Stimulated activated naive CD4-positive, alpha-beta T cell treated with Interleukin-2 at 50 U/mL for 16 hours (primary cell): ENCODE measurements at places on chromosomes 12 and 14.

GRCh38 chr12:43914923-43915468 is 79.1 kb downstream of the TMEM117 start:
- no peak for DNase-seq

DNA sequence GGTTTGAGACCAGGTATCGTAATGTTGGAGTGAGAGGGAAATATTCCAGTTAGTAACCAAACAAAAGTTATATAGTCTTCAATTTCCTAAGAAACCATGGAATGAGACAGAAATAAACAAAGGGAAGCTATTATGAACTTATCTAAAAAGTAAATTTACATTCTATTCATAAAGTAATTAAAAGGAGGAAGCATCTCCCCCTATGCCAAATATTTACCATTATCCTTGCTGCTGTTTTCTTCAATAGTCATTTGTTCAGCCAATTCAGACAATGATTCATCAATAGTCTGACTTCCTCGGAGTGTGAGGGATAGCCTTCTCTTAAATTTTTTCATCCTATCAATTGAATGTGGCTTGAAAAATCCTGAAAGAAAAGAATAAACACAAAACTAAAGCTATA is 65.7 kb downstream of the CDK17 start:
- no peak for DNase-seq

GRCh38 chr12:6752921-6753771 is at the start of gene MLF2:
TSS of gene MLF2 (minus strand) at chr12:6753141. CDS start at chr12:6752334, 807 bp downstream.
- peak; percentile 96 for DNase-seq

DNA sequence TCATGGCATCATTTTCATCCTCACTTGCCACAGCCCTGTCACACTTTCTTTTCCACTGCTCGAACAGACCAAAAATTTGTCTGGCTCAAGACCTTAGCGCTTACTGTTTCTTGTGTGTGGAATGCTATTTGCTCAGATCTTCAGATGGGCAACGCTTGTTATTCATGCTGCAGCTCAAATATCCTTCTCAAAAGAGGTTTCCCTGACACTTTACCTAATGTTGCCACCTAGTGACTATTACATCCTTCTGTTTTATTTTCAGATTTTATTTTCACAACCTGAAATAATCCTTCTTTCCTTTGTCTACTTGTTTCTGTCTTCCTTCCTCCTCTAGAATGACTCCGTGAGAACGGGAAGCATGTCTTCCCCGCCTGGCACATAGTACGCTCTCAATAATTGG is 5.6 kb downstream of the FBXO33 start:
- no peak for DNase-seq

GRCh38 chr14:77543240-77543551 is 44.6 kb upstream of the ISM2 start:
- no peak for DNase-seq

DNA sequence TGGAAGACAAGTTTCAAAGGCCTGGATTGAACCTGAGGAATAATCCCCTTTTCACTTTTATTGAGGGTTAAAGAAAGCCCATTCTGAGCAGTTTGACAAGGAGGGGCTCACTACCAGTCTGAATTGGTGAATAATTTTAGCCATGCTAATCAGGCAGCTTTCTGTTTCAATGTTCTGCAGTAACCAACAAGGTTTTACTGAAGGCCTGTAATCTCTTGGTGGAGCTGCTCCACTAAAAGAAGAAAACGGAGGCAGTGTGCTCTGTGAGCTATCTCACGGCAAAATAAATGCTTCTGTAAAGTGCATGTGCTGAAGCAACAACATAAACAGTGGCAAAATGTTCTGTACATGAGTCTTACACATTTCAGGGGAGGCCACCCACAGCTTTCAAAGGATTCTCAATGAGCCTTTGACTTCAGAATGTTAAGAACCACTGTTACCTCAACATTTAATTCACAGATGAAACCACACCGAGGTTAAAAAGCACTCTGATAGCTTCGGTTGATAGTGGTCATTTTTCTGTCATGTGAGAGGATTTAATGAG is 111.2 kb downstream of the LRIG3 start:
- no peak for DNase-seq

DNA sequence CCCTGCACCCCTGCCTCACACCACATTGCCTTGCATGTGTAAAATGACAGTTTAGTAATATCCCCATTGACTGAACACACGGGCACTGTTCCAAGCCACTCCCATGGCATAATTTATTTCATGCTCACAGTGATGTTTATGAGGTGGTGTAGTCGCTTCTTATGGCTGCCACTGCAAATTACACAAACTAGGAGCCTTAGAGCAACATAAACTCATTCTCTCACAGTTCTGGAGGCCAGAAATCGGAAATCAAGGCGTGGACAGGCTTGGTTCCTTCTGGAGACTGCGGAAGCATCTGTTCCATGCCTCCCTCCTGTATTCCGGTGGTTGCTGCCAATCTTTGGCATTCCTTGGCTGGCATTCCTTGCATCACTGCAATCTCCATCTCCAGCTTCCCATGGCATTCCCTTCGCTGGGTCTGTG is 97.3 kb downstream of the RIN3 start:
- no peak for DNase-seq

DNA sequence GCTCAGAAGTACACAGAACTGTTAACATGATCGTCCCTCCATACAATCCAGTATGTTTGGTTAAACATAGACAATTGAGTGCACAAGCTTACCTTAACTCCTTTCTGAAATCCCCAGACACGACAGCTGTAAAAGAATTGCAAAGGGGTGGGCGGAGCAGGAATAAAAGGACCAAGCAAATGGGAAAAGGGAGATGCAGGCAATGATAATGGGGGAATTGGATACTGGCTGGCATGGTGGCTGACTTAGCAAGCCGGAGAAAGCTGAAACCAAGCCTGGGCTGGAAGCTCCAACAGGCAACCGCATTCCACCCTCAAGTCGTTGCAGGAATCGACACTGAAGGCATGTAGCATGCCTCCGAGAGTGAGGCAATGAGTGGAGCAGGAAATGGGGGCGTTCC is 96.8 kb upstream of the TMEM132C start:
- DNase-seq: no peak

DNA sequence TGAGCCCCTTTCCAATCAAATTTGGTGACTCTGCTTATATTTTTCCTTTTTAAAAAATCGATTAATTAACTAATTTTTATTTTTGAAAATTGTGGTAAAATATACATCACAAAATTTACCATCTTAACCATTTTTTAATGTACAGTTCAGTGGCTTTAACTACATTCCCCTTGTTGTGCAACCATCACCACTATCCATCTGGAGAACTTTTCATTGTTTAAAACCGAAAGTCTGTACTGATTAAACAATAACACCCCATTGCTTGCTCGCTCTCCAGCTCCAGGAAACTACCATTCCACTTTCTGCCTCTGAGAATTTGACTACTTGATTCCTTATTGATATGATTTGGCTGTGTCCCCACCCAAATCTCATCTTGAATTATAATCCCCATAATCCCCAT is 283.4 kb downstream of the C12orf75 start:
- DNase-seq: no peak

GRCh38 chr14:91098591-91098990 is 15.3 kb upstream of the DGLUCY start:
- DNase-seq: no peak

DNA sequence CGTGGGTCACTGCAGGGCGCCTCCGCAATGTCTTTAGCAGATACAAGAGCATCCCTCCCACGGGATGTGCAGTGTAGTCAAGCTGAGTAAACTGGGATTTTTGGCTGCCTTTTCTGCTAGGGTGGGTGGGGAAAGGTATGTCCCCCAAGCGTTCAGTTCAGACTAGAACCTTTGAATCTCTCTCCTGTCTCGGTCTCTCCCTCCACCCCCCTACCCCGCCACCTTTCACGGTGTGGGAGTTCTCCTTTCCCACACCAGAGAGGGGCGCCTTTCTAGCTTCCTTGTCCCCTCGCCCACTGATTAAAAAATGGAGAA is 525 bp upstream of the FAR2 start:
- DNase-seq: peak; percentile 37

DNA sequence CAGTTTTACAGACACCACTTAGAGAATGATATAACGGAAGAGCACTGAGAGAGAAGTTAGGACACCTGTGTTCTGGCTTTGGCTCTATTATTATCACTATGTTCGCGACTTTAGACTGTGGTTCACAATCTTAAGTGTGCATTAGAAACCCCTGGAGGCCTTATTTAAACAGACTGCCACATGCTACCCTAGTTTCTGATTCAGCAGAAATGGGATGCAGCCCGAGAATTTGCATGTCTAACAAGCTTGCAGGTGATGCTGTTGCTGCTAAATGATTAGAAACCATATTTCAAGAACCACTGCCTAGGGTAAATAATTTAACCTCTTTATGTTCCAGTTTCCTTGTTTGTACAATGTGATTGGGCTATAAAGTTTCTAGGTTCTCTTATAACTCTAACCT is 3.6 kb upstream of the RAD51AP1 start:
- no peak for DNase-seq

GRCh38 chr14:94960285-94961001 is 190.5 kb upstream of the GSC start:
- no peak for DNase-seq

DNA sequence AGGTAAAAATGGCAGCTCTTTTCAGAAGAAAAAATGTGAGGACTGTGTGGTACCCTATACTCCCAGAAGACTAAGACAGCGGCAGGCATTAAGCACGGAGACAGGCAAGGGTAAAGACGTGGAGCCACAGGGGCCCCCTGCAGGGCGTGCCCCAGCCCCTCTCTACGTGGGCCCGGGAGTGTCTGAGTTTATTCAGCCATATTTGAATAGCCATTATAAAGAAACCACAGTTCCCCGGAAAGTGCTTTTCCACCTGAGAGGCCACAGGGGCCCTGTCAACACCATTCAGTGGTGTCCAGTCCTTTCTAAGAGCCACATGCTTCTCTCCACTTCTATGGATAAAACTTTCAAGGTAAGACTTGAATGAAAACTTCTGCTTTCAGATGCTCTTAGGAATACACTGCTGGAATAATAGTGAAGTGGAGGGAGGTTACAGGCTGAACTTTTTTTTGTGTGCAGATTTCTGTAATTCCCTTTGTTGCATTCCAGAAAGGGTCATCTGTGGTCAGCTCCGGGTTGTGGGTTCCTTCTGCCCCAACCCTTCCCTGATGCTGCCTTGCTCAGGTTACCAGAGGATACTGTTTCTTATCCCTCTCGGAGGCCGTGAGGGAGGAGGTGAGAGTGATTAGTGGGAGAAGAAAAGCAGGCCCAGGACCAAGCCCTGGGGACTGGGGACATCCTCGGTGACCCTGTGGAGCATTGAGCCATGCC is 58.4 kb downstream of the SLC25A47 start:
- DNase-seq: no peak

- no peak for DNase-seq
Measured at GRCh38 chr12:84034871-84035270, 877.7 kb downstream of the SLC6A15 start.

- no peak for DNase-seq
Measured at GRCh38 chr12:39672976-39673375, 53.4 kb upstream of the ABCD2 start.

- peak; percentile 67 for DNase-seq
Measured at GRCh38 chr14:20469890-20470602, 840 bp downstream of the PNP start.

- no peak for DNase-seq
Measured at GRCh38 chr14:70350078-70350477, 9.4 kb downstream of the COX16 start.

DNA sequence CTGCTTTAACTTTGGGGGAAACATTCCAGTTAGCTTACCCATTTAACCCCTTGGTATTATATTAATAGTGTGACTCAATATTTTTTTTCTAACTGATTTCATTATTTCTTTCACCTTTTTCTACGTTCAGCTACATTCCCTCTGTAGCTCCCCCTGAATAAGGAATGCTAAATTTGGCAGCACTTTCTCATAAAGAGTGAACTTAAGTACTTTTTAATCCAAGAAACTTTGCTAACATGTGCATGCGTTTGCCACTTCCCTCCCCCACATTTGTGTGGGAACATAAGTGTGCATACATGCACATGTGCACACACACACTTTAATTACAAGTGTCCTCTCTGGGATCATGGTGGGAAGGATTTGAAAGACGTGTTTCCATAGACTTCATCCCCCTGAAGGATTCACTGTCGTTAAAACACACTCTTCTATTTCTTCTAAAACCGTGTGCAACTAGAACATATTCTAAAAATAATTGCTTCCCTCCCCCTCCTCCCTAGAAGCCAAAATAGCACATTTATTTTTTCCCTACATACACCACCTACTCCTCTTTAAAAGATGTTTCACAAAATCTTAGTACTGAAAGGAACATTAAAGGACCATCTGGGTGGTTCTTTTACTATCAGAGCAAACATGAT is 142.6 kb downstream of the PPM1H start:
- no peak for DNase-seq

GRCh38 chr12:14991069-14991468 is 18.2 kb downstream of the PDE6H start:
- DNase-seq: no peak

DNA sequence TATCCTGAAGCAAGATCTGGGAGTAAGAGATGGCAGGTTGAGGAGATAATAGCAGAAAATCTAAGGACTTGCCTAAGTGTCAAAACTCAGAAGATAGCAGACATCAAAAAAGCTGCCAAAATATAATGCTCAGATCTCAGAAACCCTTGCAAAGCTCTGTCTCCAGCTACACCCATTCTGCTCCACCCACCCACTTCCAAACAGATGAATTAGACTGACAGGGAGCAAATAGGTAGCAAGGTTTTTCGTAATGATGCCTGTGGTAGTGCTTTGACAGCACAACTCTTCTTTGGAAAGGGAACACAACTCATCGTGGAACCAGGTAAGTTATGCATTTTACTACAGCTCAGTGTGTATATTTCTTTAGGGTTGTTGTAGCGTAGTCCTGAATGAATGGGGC is 132.6 kb downstream of the DAD1 start:
- DNase-seq: no peak

DNA sequence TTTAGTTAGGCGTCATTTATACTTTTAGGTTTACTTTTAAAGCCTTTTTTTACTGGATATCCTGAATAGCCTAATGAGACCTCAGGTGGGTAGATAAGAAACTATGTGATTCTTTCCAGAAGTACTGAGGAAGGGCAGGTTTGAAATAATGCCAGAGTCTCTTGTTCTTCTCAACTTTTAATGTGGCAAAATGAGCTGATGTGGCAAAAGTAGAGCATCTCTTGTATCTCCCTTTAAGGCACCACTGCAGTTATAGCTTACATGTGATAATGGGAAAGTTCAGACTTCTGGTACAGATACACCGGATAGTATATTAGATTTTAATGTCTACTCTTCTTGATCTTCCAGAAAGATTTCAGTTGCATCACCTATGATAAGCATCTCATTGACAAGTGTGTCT is 1124.8 kb downstream of the LRFN5 start:
- no peak for DNase-seq
